Stimulated activated CD8-positive, alpha-beta memory T cell treated with anti-CD3 and anti-CD28 coated beads, Interleukin-4, amount 100 ng/mL, for 4 hours (primary cell): ENCODE measurements at places on chromosomes 6 and 20.

DNA sequence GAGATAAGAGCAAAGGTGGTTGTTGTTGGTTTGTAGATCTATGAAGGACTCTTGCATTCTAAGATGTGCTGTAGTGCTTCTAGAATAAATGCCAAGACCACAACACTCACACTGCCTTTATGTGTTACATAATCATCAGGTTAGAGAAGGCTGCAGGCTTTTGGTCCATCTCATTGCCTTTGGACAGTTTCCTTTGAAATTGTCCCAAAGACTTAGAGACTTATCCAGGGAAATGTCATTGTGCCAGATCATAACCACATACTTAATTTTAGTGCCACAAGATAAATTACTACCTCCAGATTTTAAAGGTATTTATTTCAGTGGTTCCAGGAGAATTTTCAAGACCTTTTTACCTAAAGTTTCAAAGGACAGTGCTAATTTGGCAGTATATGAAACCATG, 666.6 kb upstream of the CITED2 start:
- DNase-seq = no peak

GRCh38 chr6:93792746-93793145, 373.4 kb upstream of the EPHA7 start:
- DNase-seq = no peak

GRCh38 chr6:126170978-126171382, 168.9 kb upstream of the CENPW start:
- DNase-seq = no peak

DNA sequence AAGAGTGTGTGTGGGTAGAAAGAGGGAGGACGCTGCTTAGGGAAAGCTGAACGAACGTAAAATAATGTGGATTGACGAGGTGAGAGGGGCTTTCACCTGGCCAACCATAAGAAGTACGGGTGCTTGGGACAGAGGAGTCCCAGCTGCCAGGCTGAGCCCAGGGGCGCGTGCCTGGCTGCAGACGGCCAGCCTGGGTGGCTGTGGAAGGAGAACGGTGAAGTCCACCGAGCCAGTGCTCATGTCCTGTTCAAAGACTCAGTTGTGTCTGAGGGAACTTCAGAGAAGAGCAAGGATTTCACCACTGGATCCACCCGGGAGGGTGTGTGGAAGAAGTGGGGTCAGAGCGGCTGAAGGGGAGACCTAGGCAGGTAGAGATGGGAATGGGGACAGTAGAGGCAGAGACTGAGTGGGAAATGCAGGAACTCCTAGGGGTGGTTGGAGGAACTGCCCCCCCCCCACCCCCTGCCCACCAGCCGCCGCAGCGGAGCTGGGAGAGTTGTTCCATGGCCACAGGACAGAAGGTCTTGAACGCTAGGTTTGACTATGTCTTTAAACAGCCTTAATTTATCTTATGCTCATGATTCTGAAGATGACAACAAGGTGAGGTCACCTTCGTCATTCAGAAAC, 68.1 kb upstream of the TBXT start:
- DNase-seq = no peak

DNA sequence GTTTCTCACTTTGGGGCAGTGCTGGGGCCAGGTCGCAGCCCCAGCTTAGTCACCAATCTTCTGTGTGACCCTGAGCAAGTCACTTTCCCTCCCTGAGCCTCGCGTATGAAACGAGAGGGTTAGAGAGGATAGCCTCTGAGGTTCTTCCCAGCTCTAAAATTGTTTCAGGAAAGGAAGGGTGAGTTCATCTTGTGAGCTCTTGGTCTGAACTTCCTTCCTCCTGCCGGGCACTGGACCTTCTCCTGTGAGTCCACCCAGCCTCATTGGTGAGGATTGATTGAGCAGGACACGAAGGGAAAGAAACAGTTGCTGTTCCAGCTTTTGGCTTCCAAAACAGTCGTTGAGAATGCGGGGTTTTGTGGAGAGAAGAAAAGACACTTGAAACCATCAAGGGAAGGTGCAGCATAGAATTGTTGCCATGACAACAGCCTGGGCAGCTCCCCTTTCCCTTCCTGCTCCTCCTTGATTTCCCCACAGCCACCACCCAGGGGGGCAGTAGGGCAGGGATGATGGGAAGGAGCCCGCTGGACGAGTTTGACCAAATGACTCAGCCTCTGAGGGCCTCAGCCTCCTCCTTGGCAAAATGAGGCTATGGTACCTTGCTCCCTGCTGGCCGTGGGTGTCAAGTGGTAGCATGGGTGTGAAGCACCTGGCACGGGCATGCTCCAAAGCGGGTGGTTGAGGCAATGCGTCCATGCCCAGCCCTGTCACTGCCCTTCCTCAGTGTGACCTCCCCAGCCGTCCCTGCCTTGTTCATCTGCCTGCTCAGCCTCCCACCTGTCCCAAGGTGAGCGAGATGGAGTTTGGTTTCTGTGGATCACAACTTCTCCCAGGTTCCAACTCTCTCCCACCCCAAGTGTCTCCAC, 107.8 kb downstream of the CDC5L start:
- DNase-seq = no peak

DNA sequence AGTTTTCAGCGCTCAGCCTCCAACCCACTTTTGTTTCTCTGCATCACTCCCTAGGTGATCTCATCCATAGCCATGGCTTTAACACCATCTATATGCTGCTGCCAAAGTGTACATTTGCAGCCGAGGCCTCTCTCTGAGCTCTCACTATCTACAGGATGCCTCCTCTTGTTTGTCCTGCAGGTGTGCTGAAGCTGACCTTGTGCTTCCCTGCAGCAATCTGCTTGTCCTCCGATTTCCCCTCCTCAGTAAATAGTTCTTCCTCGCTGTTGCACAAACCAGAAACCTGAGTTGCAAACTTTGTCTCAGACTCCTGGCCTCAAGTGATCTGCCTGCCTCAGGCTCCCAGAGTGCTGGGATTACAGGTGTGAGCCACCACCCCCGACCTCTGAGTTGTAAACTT, 3.7 kb upstream of the TXNDC5 start:
- DNase-seq = no peak

GRCh38 chr6:167793421-167793820, 33.3 kb upstream of the AFDN start:
- DNase-seq = no peak
